ENCODE measurements at places on chromosomes 1 and 21.

DNA sequence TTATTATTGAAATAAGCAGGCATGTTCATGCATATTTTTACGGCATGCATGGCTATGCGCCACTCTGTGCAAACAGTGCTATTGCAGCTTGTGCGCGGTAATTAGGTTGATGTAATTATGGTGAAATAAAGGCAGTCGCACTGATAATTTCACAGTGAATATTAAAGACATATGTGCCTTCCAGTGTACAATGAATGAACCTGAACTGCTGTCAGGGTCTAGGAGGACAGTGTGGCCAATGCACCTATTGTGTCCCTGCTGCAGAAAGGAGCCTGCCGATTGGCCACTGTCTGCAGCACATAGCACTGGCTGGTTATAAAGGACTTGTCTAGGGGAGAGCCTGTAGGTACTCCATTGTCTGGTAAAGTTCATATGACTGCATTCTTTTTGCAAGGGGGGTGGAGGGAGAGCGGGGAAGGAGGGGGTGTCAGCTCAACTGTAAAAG lies 340.4 kb downstream of the USP25 start:
- no peak for DNase-seq

GRCh38 chr1:166164995-166165660 lies 1.7 kb downstream of the FAM78B start:
- DNase-seq, result no peak

GRCh38 chr1:54167422-54168139 lies 14.8 kb upstream of the CDCP2 start:
- no peak for DNase-seq

- DNase-seq, result no peak
Measured at GRCh38 chr1:145983206-145983675, 13.1 kb downstream of the TXNIP start.

DNA sequence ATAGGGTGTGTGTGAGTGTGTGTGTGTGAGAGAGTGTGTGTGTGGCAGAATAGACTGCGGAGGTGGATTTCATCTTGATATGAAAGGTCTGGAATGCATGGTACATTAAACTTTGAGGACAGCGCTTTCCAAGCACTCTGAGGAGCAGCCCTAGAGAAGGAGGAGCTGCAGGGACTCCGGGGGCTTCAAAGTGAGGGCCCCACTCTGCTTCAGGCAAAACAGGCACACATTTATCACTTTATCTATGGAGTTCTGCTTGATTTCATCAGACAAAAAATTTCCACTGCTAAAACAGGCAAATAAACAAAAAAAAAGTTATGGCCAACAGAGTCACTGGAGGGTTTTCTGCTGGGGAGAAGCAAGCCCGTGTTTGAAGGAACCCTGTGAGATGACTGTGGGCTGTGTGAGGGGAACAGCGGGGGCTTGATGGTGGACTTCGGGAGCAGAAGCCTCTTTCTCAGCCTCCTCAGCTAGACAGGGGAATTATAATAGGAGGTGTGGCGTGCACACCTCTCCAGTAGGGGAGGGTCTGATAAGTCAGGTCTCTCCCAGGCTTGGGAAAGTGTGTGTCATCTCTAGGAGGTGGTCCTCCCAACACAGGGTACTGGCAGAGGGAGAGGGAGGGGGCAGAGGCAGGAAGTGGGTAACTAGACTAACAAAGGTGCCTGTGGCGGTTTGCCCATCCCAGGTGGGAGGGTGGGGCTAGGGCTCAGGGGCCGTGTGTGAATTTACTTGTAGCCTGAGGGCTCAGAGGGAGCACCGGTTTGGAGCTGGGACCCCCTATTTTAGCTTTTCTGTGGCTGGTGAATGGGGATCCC lies 18.3 kb upstream of the HDAC1 start:
- peak; percentile 49 for DNase-seq

Data from NK-92 treated with Interleukin-12 subunit alpha and Interleukin-12 subunit beta, amount 100 ng/mL, for 24 hours (cell line).